Muscle of leg (tissue), 16 donors: ENCODE measurements at places on chromosomes 3 and 15. TPM values are rescaled to one million over a fixed set of nuclear protein-coding genes. Genes with fewer than 3 reads are reported as not detected.
A peak's percentile ranks its signal among the peaks of the same experiment; 100 is the strongest.

DNA sequence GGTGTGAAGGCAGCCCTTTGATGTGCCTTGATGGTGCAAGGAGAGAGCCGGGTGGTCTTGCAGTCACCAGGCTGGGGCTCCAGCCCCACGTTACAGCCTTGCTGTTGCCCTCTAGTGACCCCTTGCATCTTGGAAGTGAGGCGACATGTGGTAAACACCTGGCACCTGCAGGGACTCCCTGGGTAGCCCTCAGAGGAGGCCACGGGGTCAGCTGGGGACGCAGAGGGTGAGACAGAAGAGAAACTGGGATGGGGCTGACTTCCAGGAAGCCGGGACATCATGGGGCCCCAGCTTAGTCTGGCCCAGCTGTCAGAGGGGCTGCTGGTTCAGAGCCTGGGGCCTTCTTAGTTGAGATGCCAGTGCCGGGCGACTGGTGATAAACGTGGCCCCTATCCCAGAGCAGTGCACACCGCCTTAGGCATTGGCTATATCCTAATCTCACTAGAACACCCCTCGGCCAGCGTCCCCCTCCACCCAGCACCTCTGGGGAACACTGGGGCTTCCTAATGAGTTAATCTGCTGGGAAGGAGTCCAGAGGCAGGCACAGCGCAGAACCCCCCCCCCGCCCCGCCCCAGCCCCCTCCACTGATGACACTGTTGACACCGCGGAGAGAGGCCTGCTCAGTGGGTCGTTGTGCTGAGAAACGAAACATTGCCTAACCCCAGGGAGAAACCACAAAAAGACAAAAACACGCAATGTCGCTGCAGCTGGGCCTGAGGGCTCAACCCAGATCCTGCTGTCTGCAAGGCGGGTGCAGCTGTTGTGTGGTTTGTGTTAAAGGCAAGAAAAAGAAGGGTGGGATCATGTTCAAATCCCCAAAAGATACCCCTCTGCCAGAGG, 60.5 kb upstream of the KLF13 start:
- DNase-seq = peak; percentile 70

The FBXW12 gene
- total RNA-seq = 0.09 TPM

DNA sequence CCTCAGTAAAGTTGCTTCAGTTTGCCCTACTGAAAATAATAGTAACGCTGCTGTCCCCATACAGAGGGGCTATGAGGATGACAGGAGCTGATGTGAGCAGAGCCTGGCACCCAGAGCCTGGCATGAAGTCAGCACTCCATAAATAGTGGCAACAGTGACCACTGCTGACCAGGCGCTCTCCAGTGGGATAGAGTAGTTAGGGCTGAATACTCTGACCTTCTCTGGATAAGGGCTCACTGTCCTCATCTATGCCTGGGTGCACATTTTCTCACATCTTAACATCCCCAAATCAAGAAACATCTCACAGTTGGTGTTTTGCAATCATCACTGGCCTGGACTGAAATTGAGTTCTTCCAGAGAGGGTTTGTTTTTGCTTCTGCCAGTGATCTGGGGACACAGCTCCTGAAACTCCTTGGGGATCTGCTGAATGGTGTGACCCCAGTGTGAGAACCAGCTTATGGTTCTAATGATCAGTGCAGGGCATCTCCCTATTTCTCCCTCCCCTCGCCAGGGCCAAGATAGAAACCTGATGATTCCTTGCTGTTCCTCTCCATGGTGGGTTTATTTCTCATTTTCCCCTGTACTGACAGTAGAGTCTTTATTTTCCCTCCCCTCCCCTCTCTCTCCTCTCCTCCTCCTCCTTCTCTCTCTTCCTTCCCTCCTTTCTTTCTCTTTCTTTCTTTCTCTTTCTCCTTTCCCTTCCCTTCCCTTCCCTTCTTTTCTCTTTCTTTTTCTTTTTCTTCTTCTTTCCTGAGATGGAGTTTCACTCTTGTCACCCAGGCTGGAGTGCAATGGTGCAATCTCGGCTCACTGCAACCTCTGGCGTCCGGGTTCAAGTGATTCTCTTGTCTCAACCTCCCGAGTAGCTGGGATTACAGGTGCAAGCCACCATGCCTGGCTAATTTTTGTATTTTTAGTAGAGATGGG, 3.5 kb upstream of the PCSK6 start:
- DNase-seq = no peak

GRCh38 chr15:69980341-69981059, 117.2 kb downstream of the TLE3 start:
- DNase-seq = no peak

- DNase-seq = no peak
Measured at GRCh38 chr3:81891055-81891895, 129.8 kb upstream of the GBE1 start.

- DNase-seq = no peak
Measured at GRCh38 chr3:33868309-33868708, 69.9 kb downstream of the PDCD6IP start.

DNA sequence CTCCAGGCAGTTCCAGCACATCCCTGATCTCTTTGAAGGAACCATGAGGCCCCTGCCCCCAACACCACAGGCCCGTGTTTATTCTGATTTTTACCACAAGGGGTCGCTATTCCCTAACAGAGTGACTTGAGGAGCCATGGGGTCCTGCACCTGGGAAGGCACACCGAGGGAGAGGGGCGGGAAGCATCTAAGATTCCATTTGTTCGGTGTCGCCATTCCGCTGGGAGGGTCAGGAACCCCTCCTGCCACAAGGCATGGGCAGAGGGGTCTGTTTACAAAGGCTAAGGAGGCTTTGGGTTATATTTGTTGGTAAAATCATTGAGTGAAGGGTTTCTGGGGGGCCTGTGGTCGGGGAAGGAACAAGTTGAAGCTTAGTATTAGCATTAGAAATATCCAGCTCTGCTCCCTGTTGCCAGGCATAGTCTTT, 77.1 kb downstream of the WDR76 start:
- DNase-seq = peak; percentile 68

DNA sequence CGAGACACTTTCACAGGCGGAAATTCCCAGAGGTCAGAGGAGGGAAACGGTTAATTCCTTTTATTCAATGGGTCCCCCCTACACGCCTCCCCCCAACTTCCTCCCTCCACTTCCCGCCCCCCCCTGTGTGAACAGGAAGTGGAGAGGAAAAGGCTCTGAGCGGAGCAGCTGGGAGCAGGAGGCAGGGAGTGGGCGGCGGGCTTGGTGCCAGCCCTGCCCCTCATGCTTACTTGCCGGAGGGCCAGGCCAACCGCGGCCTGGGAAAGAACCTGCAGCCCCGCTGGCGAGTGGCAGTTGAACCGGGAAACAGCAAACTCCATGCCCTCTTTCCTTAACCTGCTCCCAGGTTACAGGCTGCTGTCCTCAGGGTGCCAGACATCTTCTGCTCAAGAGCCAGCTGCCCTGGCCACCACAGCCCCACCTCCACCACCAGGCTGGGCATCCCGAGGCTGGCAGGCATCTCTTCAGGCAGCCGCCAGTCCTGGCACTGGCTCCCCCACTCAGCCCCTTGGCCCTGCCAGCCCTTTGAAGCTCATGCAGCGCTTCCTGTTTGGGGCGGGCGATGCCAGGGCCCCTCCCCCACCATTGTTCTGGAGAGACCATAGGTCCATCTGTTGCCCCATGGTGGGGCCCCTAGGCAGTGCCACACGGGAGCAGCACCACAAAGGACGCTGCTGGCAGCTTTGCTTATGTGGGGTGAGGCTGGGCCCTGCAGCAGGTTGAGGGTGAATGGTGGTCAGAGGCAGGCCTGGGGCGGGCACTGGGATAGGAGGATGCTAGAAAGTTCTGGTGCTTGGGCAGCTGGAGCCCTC, 12.9 kb downstream of the VPS18 start:
- DNase-seq = peak; percentile 85

DNA sequence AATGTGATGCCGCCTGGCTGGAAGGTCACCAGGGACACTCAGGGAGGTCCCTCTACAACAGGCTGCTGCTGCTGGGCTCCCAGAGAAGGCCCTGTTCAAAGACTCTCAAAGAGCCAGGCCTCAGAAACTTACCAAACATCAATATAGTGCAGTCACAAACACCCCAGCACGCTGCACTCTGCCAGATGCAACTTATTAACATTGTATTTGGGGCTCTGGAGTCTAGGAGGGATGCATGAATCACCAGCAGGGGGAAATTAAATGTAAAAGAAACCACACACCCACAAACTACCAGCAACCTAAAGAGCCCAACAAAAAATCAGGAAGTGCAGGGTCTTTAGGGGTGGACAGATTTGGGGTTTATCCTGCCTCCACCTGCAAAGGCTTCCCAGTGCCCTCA, 74.6 kb upstream of the SPATA12 start:
- DNase-seq = no peak

The GATA2 gene
- total RNA-seq = 2.1 TPM

GRCh38 chr3:30602946-30603345, 3.5 kb upstream of the TGFBR2 start:
- DNase-seq = no peak

GRCh38 chr3:12861611-12862010, 20.2 kb upstream of the RPL32 start:
- DNase-seq = no peak

- DNase-seq = no peak
Measured at GRCh38 chr3:186361246-186361761, 730 bp downstream of the DGKG start.
